AG09319 (cell line): ENCODE measurements at places on chromosomes 13 and 19.

DNA sequence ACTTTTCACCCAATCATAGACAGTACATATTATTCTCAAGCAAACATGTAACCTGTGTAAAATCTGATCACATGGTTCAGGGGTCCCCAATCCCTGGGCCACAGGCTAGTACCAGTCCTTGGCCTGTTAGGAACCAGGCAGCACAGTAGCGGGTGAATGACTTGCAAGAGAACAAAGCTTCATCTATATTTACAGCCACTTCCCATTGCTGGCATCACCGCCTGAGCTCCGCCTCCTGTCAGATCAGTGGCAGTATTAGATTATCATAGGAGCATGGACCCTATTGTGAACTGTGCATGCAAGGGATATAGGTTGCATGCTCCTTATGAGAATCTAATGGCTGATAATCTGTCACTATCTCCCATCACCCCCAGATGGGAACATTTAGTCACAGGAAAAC lies 133.1 kb downstream of the MAB21L1 start:
- no peak for DNase-seq

DNA sequence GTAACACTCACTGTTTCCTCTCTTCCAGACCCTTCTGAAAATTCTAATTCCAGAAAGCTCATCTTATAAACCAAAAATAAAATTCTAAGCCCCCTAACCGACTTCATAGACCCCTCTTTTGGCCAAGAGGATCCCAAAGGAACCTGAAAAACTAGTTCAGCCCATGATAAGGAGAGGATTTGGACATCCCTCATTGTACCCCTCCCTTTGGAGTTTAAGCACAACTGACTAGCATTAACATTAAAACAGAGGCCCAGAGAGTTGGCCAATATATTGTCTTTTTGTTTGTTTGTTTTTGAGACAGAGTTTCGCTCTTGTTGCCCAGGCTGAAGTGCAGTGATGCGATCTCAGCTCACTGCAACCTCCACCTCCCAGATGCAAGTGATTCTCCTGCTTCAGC lies 34.2 kb upstream of the MUC16 start:
- DNase-seq = no peak

GRCh38 chr13:113028336-113029060 lies 59.5 kb downstream of the MCF2L start:
- DNase-seq = no peak

GRCh38 chr13:110664041-110664440 lies 41.9 kb downstream of the CARS2 start:
- DNase-seq = no peak

- no peak for DNase-seq
Observed at GRCh38 chr13:110677731-110678545, 28.0 kb downstream of the CARS2 start.
